Epithelial cell of umbilical artery (primary cell): ENCODE measurements at places on chromosomes 5 and 9. TPM values are rescaled to one million over a fixed set of nuclear protein-coding genes. Genes with fewer than 3 reads are reported as not detected.

Gene OSTF1
- total RNA-seq: 90.6 and 112 TPM in 2 replicates

Gene SLC9A3
- 0.65 and 0.76 TPM in 2 replicates for total RNA-seq

Gene CCL28
- 0.65 and 1.1 TPM in 2 replicates for total RNA-seq

Gene OBP2B
- total RNA-seq: not detected in 2 replicates

Gene ALDH1B1
- 22.6 and 24.7 TPM in 2 replicates for total RNA-seq

Gene EPB41L4B
- total RNA-seq: 0.30 and 1.3 TPM in 2 replicates

Gene PCDHA6
- total RNA-seq: under 0.01 and 0.15 TPM in 2 replicates

Gene ELL2
- total RNA-seq: 13.6 and 19.5 TPM in 2 replicates

Gene UHRF2
- total RNA-seq: 106 and 133 TPM in 2 replicates

Gene FOXI1
- not detected in 2 replicates for total RNA-seq

Gene ARL14EPL
- total RNA-seq: under 0.01 TPM in 1 of 2 replicates, not detected in the other

Gene S100Z
- total RNA-seq: not detected in 2 replicates

Gene TERT
- total RNA-seq: not detected in 2 replicates

Gene NXNL2
- total RNA-seq: not detected in 2 replicates

Gene C5orf52
- total RNA-seq: not detected in 2 replicates

Gene WHRN
- total RNA-seq: under 0.01 TPM in 1 of 2 replicates, not detected in the other

Gene PDE6A
- not detected in 2 replicates for total RNA-seq

Gene SNCB
- not detected in 2 replicates for total RNA-seq

Gene OGN
- not detected in 2 replicates for total RNA-seq

Gene TRAF1
- total RNA-seq: 1.3 and 3.8 TPM in 2 replicates

Gene C5
- 2.3 TPM in 2 replicates for total RNA-seq

Gene CBY3
- not detected in 2 replicates for total RNA-seq

Gene RMRP
- total RNA-seq: 14,209 and 20,786 TPM in 2 replicates

Gene EQTN
- not detected in 2 replicates for total RNA-seq

Gene KCNN2
- total RNA-seq: 2.6 TPM in 1 of 2 replicates, not detected in the other

Gene WDR41
- total RNA-seq: 97.8 and 104 TPM in 2 replicates

Gene SHISAL2B
- not detected in 2 replicates for total RNA-seq

Gene SLIT3
- under 0.01 and 0.46 TPM in 2 replicates for total RNA-seq

Gene SLCO6A1
- not detected in 2 replicates for total RNA-seq

Gene PCA3
- under 0.01 and 0.30 TPM in 2 replicates for total RNA-seq

Gene PCDHGB6
- 0.97 and 1.1 TPM in 2 replicates for total RNA-seq

Gene FCN2
- total RNA-seq: not detected in 2 replicates

Gene TICAM2
- 1.3 and 1.5 TPM in 2 replicates for total RNA-seq

Gene GPR151
- total RNA-seq: not detected in 2 replicates

Gene FYB1
- total RNA-seq: 0.65 TPM in 1 of 2 replicates, not detected in the other

Gene FLT4
- total RNA-seq: 14.7 and 28.6 TPM in 2 replicates

Gene KIF4B
- 0.30 and 0.32 TPM in 2 replicates for total RNA-seq

Gene PALM2AKAP2
- under 0.01 TPM in 1 of 2 replicates, not detected in the other for total RNA-seq

Gene LCN15
- total RNA-seq: not detected in 2 replicates
